CD8-positive, alpha-beta memory T cell (primary cell): ENCODE measurements at places on chromosomes 3 and 15.
A peak's percentile ranks its signal among the peaks of the same experiment; 100 is the strongest.

- no peak for DNase-seq
Measured at GRCh38 chr3:124653071-124653796, 77.0 kb upstream of the UMPS start.

- no peak for DNase-seq
Measured at GRCh38 chr3:152770296-152770695, 64.6 kb upstream of the P2RY1 start.

DNA sequence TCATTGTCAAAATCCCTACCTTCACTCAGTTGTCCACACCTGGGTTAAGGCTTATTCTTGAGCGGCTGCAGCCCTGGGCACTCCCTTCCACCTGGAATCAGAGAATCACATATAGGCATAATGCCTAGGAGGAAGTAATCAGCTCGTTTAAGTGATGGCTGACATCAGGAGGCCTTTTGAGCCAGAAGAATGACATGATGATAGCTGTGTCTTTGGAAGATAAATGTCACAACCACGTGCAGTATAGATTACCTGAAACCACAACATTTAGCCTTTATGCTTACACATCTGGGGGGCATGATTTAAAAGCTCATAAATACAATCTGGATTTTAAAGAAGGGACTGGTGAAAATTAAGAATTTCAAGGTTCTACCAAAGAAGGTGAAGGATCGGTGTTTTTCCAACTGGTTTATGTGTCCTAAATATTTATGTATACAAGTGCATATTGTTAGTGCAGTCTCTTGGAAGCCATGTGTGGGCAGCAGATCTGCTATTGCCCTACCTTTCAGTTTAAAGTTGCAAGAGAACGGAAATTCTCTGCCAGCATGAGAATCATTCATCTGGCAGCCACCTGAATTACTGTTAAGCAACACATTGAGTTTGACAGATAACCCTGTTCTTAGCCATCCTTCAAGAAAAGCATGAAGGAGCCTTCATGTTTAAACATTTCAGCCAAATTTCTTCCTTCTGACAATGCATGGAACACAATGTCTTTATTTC is 163.4 kb upstream of the NR2E3 start:
- no peak for DNase-seq

DNA sequence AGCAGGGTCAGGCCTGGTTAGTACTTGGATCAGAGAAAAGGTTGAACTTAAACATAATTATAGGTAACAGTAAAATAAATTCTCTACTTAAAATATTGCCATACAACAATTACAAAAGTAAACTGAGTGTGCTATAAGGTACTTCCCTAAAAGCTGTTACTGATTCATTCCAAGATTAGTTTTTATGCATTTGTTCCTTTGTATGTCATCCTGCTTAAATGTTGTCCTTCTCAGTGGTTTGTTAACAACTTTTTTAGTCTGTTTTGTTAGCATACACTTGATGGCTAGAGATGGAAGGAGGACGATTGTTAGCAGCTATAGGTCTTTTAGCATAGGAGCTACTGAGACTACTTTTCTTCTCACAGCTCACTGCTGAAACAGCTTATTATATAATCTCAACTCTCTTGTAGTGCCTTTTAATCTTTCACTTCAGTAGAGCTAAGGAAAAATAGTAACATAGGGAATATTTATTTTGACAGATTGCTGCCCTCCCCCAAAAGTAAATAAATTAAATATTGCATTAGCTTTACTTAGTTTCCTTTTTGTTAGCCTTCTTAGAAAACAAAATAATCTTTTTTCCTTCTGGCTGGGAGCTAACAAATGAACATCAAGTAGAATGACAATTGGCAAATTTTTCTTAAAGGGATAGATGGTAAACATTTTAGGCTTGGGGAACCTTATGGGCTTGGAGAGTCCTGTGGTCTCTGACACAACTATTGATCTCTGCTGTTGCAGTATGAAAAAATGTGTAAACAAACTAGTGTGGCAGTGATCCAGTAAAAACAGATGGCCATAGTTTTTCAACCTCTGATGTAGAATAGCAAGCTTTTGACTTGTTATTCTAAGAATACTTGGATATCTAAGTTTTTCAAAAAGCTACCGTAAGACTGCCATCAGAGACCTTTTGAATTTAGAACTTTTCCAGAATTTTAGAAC is 39.5 kb downstream of the USP8 start:
- no peak for DNase-seq

GRCh38 chr3:187319699-187320302 is 28.3 kb upstream of the MASP1 start:
- peak; percentile 30 for DNase-seq

GRCh38 chr3:124345845-124346244 is 353.9 kb upstream of the ROPN1 start:
- no peak for DNase-seq

DNA sequence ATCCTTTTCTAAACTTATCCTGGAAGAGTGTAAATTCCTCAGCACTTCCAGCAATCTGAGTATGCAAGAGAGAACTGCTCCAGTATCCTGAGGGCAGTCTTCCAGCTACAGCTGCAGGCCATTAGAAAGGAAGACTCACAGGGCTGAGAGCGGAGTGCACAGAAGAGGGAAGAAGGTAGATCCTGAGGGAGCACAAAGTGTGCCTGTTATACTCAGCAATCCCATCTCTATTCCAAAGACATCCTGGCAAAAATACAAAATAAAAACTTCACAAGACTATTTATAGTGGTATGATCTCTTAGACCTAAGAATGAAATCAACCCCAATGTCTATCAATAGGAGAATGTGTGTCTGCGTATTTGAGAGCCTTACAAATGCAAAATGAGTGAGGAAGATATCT is 292.0 kb downstream of the ZIC1 start:
- no peak for DNase-seq

DNA sequence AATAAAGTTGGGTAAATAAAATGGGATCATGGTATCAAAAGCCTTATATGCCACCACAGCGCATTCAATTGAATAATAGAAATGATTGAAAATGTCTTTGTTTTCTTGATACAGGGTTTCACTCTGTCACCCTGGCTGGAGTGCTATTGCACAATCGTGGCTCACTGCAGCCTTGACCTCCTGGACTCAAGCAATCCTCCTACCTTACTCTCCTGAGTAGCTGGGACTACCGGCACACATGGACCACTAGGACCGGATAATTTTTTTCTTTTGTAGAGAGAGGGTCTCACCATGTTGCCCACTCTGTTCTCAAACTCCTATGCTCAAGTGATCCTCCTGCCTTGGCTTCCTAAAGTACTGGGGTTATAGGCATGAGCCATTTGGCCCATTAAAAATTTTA is 33.8 kb upstream of the BBX start:
- no peak for DNase-seq

DNA sequence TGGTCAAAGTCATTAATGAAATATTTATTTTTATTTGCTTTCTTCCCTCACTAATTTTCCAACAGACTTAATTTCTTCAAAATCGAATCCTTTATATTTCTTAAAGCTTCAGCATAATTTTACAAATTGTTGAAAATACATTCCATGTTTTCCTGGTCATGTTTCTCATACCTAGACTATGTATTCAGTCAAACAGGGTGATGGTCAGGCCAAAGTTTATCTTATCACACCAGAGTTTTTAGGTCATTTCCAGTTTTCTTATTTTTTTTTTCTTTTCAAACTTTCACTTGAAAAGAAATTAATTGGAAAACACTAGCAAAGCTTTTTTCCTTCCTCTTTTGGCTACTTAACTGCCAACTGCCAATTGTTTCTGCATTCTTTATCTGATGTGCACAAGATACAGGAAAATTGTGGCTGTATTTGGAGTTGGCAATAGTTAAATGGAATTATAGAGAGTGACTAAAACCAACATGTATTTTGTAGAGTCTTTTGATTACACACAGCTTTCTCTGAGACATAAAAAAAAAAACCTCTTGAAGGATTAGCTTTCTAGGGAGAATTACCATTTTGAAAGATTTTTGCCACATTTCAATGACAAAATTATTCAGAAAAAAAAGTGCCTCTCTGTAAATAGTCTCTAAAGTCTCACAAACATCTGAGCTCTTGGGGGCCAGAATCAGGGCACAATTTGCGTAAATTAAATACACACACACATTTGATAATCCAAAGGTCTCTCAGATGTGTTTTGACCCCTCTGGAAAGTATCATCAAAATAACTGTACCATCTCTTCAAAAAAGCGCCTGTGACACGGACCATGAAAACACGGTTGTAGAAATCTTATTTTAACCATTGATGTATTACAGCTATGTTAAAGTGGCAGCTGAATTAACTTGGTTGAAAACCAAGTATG is 603.2 kb upstream of the KCNMB2 start:
- no peak for DNase-seq

GRCh38 chr15:78727561-78727960 is 83.7 kb downstream of the ADAMTS7 start:
- no peak for DNase-seq
